ENCODE measurements at places on chromosomes 11 and 22.

DNA sequence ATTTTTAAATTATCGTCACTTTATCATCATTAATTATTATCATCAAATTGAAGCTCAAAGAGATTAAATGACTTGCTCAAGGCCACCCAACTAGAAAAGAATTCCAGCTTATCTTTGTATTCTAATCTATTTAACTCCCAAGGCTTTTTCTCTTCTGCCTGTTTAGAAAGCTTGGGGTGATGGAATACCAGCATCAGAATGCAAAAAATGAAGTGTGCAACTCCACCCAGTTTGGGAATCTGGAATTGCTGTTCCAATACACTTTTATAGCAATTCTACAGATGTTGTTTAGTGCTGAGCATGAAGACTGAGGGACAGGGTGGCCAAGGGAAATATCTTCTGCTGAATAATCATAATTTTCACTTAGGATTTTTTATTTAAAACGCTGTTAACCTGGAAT, 97.2 kb upstream of the FIBIN start:
- DNase-seq, result no peak

DNA sequence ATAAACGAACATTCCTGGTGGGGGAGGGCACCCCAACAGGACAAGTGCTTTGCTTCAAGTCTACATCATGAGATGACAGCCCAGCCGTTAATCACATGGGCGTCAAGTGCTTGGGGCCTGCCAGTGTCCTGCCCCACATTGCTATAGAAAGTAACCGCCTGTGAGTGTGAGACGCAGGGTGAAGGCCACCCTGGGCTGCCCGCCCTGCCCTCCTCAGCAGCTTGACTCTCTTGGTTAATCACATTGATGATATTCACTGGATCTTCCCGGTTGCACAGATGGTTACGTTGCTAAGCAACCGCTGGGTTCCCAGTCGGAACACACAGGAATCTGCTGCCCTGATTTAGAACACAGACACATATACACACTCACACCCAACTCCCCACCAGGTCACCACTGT, 79.3 kb downstream of the CTTN start:
- no peak for DNase-seq

DNA sequence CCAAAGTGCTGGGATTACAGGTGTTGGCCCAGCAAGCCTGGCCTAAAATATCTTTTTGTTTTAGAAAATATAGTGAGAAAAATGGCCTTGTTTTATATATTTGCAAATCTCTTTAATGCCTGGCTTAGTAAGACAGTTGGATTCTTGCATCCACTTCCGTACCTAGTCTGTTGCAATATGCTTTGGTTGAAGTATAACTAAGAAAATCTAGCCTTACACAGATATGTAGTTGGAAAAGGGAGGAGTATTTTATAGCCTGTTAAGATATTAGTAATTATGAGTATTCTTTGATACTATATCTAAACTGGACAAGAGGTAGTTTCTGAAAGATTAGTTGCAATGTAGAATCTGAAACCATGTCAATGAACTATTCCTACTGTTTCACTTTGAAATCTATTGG, 65.1 kb downstream of the ZNRF3 start:
- DNase-seq, result no peak

- DNase-seq, result no peak
These were observed 1.9 kb downstream of the KCTD17 start for GRCh38 chr22:37053310-37054055.

- DNase-seq, result no peak
These were observed 3.1 kb downstream of the KCNJ5 start for GRCh38 chr11:128894286-128894681.

DNA sequence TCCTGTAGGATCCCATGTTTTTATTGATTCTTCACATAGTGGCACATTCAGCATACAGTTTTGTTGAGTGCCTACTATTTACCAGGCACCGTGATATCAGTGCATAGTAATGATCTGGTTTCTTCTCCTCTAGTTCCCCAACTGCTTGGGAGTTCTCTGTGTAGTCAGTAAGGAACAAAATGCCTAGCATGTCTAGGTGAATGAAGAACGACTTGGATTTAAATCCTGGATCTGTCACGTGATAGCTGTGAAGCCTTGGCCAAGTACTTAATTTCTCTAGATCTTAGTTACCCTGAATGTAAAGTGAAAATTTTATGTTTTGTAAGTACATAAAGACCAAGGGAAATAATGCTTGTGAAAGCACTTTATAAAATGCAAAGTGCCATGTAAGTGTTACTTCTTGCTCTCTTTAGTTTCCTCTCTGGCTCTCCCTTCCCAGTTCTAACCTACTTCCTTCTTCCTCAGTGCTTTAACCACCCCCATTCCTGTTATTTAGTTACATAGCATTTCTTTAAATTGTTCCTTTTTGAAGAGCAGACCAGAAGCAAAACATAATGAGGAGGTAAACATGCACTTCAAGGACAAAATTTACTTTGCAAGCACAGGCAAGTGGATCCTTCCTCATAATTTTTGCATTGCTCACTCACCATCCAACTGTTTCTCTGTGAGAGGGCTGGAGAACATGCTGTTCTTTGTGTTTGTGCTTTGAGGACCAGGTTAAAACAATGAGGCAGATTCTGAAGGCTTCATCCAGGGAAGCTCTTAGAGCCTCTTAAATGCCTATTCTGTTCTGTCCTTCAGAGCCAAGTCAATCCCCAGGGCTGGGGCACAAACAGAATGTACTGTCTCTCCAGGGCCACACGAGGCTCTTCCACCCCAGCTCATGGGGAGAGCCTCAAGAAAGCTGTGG, 353.9 kb upstream of the TENM4 start:
- DNase-seq, result no peak

- DNase-seq, result no peak
These were observed at the start of gene RIC3 for GRCh38 chr11:8168485-8169257. Gene RIC3, minus strand, starts transcription at chr11:8169025. Its CDS starts 36 bp downstream, at chr11:8168989.

- no peak for DNase-seq
These were observed 190.4 kb downstream of the MN1 start for GRCh38 chr22:27610863-27611786.

GRCh38 chr11:66495401-66495854, 15.0 kb upstream of the BBS1 start:
- DNase-seq, result no peak

DNA sequence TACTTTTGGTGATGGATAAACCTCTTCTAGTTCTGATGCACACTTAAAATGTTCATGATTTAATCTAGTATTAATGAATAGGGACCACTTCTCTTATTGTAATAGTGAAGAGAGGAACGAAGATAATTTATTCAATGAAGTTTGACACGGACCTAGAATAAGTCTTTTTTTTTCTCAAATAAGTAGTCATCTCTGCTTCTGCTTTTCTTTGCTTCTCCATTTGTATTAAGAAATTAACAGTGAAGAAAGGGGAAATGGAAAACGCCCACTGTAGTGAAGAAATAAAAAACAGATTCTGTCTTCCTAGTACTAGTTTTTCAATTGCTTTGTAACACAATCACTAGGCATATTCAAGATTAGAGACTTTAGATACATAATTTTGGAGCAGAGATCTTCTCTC, 73.0 kb downstream of the CD44 start:
- peak; percentile 76 for DNase-seq

DNA sequence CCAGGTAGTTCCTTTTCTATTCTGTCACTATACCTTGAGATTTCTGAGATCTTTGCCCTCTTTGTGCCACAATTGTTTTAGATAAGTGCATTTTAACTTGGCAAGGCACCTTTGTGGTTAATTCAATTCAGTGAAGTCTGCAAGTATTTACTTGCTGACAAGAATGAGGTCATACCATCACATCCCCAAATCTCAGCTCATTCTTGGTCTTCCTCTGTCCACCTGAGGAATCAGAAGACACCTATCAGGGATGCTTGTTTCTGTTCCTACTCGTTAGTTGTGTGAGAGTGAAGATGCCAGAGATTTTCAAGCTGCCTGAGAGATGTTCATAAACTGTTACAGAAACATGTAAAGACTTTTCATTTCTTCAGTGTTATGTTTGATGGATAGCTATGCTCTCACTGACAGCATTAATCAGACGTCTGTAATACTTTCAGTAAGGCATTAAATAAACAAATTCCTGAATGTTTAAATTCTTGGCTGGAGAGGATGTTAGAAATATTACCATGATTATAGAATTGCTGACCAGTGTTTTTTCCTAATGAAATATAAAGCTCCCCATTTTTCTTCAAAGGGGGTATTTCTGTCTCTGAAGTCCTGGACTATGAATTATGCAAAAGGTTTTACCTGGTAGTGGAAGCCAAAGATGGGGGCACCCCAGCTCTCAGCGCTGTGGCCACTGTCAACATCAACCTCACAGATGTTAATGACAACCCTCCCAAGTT, 135.0 kb upstream of the MTNR1B start:
- DNase-seq, result no peak

- peak; percentile 37 for DNase-seq
These were observed at the start of gene KCNJ11 for GRCh38 chr11:17388609-17389210. Gene KCNJ11, minus strand, starts transcription at chr11:17388659. Its CDS starts 568 bp downstream, at chr11:17388091.

GRCh38 chr22:39244496-39245129, at the start of gene PDGFB:
Gene PDGFB, minus strand, starts transcription at chr22:39244982. Its CDS starts 1,019 bp downstream, at chr22:39243963.
- peak; percentile 60 for DNase-seq

- no peak for DNase-seq
These were observed 437.7 kb downstream of the SOX6 start for GRCh38 chr11:15918674-15919073.

DNA sequence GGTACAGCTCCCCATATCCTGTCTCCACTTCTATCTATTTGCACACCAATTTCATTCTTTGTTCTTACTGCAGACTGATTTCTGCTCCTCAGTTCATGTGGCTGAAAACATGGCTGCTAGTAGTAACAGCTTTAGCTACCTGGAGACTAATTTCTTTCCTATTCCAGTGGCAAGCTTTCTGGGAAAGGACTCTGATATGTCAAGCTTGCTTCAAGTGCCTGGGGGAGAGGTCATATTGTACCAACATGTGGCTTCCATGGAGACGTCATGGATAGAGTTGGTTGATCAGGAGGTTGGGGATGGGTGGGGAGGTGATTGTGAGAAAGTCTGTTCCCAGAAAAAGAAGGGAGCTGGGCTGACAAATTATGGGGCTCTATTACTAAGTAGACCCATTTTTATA, 44.9 kb downstream of the ADM start:
- no peak for DNase-seq

GRCh38 chr11:44868021-44868420, 82.7 kb downstream of the TP53I11 start:
- DNase-seq, result no peak

DNA sequence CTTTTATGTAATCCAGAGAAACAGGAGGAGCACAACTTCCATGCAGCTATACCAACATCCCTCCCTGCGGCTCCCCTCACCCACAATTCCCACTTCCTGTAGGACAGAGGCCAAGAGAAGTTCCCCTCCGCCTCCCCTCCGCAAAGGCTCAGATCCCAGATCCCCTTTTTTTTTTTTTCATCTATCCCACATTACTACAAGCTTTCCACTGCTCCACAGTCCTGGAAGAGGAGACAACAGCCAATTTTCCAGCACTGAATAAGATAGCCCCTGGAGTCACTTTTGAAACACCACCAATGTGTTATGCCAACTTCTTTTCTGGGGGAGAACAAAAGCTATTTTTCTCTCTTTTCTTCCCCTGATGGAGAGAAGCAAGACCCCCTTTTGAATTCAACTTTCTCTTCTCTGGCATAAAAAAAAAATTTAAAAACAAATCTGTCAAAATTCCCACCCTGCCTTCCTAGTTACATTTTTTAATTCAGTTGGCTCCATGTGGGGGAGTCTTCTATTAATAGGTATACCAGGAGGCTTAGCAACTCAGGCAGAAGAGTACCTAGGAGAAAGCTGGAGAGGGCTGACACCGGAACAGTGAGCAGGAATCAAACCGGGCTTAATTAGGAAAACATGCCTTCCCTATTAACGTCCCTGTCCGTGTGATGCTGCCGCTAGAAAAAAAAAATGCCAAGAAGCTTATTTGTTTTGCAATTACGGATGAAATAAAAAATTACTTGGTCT, 543.4 kb downstream of the BUD13 start:
- no peak for DNase-seq

DNA sequence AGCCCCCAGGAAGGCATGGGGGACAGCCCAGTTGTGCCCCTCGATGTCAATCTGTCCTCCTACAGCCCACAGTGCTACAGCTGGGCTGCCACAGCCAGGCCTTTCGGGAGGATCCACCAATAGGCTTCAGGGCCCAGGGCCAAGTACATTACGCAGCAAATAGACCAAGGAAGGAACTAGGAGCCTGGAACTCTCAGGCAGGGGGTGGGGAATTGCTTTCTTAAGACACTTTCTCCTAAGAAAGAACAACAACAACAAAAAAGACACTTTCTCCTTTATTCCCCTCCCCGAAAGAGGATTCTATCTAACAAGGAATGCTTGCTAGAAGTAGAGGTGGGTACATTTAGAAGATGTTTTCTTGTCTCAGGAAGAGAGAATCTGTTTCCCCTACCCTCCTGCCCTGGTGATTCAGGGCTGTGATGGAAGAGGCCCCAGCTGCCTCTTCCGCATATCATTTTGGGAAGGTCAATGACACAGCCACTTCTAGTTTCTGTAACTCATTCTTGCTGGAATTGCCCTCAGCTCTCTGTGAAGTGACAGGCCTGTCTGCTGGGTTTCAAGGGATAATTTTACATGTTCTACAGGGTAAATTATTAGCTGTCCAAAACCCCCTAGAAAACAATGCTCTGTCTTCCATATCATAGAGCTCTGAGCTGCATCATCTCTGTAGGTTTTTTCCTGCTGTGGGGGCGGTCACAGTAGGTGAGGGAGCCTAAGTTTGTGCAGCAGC, 6.0 kb upstream of the MALAT1 start:
- peak; percentile 79 for DNase-seq

GRCh38 chr11:83678831-83679584, 392.8 kb upstream of the CCDC90B start:
- no peak for DNase-seq

DNA sequence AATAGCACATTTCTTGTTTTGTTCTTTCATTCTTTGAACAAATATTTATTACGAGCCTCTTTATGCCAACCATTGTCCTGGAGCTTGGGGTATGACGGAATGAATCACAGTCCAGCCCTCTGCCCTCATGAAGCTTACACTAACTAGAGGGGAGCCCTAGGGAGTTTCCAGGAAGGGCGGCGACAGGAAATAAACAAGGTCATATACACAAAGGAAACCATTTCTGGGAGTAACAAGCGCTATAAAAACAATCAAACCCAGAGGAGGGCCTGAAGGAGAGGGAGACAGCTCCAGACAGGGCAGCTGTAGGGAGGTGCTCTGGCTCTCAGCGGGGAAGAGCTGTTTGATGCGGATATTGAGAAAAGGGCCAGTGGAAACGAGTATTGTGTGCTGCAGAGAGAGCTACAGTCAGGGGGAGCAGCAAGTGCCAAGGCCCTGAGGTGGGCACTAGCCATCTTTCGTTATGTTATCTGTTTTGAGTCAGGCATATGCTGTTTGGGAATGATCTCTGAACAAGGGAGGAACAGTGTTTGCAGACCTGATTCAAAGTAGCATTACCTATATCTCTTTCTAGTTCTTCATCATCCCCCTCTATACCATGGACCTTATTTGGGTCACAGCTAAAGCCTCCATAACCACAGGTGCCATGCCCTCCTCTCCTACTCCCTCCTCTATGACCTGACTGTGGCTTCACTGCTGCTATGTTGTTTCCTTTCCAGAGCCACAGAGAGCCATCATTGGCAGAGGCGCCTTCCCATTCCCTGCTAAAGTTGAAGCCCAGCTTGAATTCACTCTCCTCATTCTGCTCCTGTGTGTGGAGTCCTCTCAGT, 15.3 kb upstream of the ZBTB16 start:
- no peak for DNase-seq

GRCh38 chr11:12841946-12842630, 167.0 kb upstream of the RASSF10 start:
- no peak for DNase-seq

Measured in Kasumi-1 (cell line).